Stimulated activated CD8-positive, alpha-beta memory T cell treated with anti-CD3 and anti-CD28 coated beads, Interleukin-12 subunit alpha, Interleukin-12 subunit beta, amount 100 ng/mL, for 4 hours (primary cell): ENCODE measurements at places on chromosomes 5 and 9.

DNA sequence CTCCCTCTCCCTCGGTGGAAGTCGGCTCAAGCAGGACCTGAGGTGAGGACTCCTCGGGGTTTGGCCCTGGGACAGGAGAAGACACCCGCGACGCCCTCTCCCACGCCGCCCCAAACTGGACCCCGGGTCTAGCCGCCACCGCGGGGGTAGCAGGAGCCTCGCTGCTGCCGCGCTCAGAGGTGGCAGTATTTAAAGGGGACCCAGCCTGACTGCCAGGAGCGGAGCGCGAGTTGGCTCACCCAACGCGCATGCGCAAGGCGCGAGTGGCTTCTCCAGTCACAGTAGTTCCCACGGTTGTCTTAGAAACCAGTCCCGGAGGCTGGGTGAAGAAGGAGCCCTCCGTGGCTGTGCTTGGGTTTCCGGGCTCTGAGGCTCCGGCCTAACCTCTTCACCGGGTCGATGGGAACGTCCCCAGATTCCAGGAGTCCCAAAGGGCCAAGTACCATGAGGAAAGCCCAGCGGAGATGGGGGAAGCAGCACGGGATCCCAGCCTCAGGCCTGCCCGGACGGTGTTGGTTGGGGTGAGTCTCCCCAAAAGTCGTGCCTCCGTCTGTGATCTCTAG, 477.8 kb downstream of the SPATA31A7 start:
- DNase-seq: no peak

DNA sequence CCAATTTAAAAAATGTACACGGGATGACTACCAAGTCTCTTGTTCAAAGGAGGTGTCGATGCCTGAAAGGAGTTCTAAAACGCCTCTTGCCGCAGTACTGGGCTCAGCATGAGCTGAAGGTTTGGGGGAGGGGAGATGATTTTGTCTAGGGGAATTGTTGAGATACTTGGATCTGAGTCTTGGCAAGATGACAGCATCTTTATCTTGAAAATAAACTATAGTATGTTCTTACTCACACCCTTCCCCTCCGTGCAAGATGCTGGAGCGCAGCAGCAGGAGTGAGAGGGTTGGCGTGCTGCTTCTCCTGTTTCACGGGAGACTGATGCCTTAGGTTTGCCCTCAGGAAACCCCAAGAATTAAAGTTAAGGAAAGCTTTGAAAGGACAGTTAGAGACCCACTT, 47.3 kb downstream of the FAM78A start:
- no peak for DNase-seq

GRCh38 chr5:124929000-124929399, 182.6 kb upstream of the ZNF608 start:
- DNase-seq: no peak

- no peak for DNase-seq
Observed at GRCh38 chr9:37555786-37556185, 20.4 kb downstream of the FBXO10 start.

DNA sequence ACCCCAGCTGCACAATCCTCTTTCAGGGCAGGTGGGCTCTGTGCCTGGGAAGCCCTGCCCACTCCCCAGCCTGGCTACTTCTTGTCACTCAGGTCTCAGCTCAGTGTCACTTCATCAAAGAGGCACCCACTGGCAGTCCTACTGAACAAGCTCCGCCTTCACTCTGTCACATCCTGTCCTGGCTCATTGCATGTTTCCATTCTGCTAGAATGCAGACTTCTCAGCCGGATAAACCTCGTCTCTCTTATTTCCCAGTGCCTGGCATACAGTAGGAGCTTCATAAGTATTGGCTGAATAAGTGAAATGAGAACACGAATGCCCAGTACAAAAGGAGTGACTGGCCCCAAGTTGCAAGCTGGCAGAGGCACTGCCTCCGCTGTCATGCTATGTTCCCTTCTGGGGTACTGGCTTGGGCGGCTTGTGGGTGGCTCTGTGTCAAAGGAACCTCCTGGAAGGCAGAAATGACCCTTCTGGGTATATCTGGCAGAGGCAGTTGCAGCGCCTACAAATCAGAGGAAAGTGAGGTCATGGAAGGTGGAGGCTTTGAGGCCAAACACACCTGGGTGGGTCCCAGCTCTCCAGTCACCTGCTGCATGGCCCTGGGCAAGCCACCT, 98.3 kb upstream of the PHYKPL start:
- DNase-seq: no peak

- no peak for DNase-seq
Observed at GRCh38 chr9:1269533-1270315, 219.6 kb downstream of the DMRT2 start.

DNA sequence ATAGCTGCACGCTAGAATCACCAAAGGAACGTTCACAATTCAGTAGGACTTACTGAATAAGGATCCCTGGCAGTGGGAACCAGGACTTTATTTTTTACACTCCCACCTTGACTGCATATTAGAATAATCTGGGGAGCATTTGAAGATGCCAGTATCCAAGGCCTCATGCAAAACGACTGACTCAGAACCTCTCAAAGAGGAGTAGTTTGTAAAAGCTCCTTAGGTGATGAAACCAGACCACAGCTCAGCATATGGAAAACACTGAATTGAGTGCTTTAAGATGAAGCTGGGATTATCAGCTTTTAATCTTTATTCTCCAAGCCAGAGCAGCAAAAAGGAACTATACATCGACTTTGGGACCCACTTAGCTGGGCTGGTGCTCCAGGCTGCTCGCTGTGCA, 288.3 kb downstream of the MLLT3 start:
- DNase-seq: no peak
